ENCODE measurements at places on chromosomes 13 and 19.
A peak's percentile ranks its signal among the peaks of the same experiment; 100 is the strongest.

GRCh38 chr13:48532256-48532505, 699 bp downstream of the RCBTB2 start:
- DNase-seq = no peak

DNA sequence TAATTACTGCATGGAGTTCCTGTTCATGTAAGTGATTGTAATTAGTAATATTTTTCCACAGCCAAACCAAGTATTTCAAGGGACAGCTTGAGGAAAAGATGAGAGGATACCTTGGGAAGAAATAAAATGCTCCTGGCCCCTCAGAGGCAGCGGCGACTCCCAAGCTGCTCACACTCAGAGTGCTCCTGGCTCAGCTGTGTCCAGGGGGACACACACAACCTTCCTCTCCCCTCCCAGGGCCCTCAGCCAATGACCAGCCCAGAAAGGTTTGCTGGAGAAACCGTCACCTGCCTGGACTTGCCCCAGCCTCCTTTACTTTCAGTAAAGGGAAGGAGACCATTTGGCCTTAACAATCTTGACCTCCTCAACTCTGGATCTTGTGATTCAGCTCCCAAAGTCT, 51.1 kb downstream of the CRYL1 start:
- no peak for DNase-seq

- DNase-seq = no peak
Measured at GRCh38 chr13:43431290-43431716, 355.5 kb downstream of the ENOX1 start.

- no peak for DNase-seq
Measured at GRCh38 chr19:48724796-48725753, 5.5 kb upstream of the MAMSTR start.

DNA sequence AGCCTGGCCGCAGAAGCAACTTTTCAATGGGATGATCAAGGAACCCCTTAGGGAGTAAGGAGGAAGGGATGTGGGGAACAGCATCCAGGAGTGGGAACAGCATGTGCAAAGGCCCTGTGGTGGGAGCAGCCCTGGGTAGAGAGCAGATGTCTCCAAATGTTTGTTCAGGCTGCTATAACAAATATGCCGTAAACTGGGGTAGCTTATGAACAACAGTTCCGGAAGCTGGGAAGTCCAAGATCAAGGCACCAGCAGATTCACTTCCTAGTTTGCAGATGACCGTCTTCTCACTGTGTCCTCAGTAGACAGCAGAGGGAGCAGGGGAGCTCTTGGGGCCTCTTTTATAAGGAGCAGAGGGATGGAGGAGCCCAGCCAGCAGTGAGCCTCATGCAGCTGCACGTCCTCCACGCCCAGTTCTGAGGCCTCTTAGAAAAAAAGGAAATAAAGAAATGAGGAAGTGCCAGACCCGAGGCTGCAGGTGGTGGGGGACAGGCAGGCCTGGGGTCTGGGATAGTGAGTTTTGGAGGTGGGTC, 4.2 kb upstream of the LRRC25 start:
- DNase-seq = peak; percentile 66

GRCh38 chr13:51478418-51479198, 25.8 kb upstream of the INTS6 start:
- DNase-seq = no peak

All from GM06990 (cell line).